H9 (cell line): ENCODE measurements at places on chromosomes 11 and 22.

GRCh38 chr11:83070731-83071566, 748 bp downstream of the RAB30 start:
- no peak for DNase-seq

GRCh38 chr11:33733980-33734379, 2.2 kb downstream of the CD59 start:
- DNase-seq, result no peak

DNA sequence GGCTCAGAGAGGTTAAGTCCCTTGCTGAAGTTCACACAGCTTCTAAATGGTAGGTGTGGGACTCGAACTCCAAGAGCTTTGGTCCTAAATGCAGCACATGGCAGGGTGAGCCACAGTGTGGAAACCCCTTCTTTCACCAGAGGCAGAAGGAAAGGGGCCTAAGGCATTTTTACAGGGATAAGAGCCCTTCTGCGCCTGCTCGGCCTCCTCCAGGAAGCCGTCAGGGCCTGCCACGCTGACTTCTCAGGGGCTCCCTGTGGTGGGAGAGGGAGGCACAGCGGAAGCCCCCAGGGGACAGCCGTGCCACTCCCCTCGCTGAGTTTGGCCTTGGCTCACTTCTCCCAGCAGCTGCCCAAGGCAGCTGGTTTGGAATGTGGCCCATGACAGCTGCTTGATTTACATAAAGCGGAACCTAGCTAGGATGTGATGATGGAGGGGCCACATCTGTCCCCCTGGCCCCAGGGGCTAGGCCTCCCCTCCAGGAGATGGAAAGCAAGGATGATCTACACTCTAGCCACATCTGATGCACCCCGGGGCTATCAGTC, 35.4 kb downstream of the CD82 start:
- DNase-seq, result peak; percentile 53

DNA sequence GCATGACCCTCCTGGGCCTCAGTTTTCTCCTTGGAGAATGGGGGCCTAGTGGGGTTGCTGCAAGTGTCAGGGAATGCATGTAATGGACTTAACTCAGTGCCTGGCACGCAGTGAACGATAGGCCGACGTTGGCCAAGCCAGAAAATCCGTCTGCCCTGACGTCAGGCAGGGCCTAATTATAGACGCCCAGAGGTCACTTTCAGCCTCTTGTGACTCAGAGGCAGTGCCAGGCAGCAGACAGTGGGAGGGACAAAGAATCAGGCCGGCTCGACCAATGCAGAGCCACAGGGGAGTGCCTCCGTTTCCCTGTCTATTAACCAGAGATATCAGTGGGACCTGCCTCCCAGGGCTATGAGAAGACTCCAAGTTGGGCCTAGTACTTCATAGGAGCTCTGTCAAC, 115.0 kb downstream of the MN1 start:
- DNase-seq, result no peak

DNA sequence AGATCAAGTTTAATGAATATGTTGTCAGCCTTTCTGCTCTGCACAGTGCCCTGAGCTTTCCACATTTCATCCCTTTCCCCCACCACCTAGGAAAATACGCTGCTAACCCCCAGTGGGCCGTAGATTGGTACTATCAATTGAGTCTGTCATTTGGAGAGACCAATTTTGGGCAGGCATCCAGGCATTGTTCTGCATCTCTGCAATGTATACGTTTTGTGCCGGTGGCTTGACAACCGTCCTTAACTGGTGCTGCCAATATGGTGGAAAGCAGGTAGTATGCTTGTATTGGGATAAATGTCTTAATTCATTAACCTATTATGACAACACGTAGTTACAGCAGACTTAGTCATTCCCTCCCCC, 1.3 kb downstream of the ELMOD1 start:
- DNase-seq, result no peak

- DNase-seq, result no peak
Observed at GRCh38 chr11:94941131-94941530, 32.2 kb downstream of the CWC15 start.

GRCh38 chr11:20110908-20111669, 49.2 kb downstream of the DBX1 start:
- DNase-seq, result peak; percentile 87

DNA sequence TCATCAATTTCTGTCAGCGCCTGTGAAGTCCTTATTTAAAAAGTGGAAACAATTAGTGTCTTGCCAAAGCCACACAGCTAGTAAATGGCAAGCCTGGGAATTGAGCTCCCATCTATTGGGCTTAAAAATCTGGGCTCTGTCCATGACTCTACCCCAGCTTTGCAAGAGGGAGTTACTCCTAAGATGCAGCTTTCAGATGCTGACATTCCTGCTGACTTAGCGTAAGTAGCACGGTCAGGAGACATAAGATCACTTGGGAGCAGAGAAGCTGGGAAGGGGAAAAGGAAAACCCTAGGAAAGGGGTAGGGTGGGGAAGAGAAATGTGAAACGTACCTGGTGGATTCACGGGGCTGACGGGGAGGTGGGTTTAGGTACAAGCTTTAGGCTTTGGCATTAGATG, 36.0 kb upstream of the OR4B1 start:
- no peak for DNase-seq

GRCh38 chr11:59865031-59865430, 1.3 kb downstream of the TCN1 start:
- DNase-seq, result no peak

- DNase-seq, result peak; percentile 49
Observed at GRCh38 chr22:40326905-40327735, 19.2 kb upstream of the ADSL start.

- no peak for DNase-seq
Observed at GRCh38 chr11:130462101-130462885, 13.8 kb downstream of the ADAMTS15 start.

GRCh38 chr11:31651208-31651607, 141.6 kb downstream of the ELP4 start:
- no peak for DNase-seq

DNA sequence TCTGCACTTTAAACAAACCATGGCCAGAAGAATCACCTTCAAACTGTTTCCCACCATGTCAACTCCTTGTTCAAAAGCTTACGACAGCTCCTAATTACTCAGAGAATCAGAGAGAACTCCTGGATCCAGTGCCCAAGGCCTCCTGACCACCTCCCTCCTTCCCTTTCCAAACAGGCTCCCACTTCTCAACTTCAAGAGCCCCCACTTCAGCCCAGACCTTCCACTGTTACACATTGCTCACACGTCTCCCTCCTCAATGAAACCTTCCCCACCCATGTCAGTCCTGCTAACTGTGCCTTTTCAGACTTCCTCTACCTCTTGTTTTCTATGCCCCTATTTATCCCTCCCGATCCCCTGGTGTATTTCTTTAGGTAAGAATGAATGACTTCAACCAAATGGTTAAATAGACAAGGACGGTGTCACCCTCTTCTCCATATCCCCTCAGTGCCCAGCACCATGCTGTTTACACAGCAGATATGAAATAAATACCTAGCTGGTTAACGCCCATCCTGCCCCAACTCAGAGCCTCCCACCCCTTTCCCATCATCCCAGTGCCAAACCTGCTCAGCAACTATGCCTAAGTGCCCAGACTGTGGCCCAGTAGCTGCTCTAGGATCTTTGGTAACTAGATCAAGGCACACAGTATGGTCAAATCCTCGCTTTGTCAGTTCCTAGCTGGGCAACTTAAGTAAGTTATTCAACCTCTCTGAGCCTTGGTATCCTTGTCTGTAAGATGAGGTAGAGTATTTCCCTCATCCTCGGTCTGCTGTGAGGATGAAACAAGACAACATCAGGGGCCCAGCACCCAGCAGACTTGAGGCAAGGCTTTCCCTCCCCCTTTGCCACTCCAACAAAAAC, 36.8 kb downstream of the PLEKHA7 start:
- DNase-seq, result no peak

DNA sequence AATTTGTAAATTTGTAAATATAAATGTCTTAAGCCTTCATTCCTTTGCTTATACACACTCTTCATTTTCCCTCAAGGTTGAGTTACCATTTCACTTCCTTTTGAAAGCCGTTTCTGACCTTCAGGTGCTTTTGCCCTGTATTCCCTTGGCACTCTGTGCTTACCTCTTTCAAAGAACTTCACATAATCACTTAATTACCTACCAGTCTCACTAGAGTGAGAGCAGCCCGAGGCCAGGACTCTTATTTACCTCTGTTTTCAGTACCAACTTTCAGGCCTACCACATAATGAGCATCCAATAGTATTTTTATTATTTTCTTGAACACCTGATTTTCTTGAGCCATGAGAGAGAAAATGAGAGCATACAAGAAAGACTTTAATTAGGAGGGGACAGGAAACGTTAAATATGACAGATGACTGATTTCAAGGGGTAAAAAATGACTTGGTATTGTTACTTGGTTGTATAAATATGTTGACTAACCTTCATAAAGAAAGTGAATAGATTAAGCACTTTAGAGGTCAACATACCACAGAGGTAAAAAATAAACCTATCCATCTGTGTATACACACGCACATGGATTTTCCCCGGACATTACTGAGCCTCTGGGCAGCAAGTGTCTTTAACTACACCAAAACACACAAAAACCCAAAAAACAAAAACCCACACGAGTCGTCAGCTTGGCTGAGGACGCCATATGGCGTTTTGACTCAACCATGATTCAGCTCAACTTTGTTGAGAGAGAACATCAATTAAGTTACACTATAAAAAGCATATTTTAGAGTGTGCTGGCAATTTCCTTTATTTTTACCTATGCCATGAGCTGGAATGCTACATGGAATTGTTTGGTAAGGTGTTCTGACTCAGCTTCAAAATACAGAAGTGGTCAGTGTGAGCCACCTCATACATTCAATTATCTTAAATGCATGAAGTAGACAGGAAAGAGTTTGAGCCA, 7.6 kb downstream of the ATXN10 start:
- no peak for DNase-seq

- no peak for DNase-seq
Observed at GRCh38 chr11:132032555-132032954, 662.1 kb downstream of the NTM start.
